AG10803 (cell line): ENCODE measurements at places on chromosomes 2 and 18.

- no peak for DNase-seq
Observed at GRCh38 chr2:125418483-125418882, 1237.5 kb upstream of the GYPC start.

DNA sequence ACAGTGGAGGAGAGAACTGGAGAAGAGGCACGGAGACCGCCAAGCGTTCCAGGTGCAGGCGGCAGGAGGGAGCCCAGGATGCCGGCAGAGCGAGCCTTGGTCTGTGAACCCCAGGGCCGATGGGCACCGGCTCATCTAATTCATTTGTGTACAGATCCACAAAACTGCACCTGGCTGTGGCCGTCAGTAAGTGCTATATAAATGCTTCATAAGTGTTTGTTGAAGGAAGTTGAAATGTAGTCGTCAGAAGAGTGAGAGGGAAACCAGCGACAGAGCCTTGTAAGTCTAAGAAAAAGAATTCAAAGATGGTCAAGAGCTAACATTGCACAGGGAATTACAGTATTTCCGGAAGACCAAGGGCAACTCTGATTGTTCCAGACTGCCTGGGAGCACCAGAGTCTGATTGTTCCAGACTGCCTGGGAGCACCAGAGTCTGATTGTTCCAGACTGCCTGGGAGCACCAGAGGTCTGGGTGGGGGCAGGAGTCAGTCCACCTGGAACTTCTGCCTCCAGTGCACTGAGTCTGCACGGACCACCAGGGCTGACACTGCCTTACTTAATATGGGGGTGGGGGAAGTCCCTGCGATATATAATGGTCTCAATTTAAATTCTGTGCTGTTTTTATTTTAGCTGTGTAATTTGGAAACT lies 112.3 kb downstream of the BCL2 start:
- no peak for DNase-seq

DNA sequence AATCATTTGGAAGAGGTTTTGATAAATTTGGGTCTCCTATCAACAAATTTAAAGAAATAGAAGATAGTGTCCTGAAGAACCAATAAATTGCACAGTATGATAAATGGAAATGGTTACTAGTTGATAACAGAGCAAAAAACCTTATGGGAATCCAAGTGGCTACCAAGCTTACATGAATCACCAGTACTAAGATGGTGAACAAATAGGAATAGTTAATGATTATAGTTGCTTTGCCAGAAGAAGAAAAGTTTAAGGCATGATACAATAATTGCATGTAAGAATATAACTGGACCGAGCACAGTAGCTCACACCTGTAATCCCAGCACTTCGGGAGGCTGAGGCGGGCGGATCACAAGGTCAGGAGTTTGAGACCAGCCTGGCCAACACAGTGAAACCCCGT lies 19.6 kb upstream of the INO80D start:
- no peak for DNase-seq

- peak; percentile 84 for DNase-seq
Observed at GRCh38 chr18:77191071-77191751, 58.4 kb upstream of the GALR1 start.

DNA sequence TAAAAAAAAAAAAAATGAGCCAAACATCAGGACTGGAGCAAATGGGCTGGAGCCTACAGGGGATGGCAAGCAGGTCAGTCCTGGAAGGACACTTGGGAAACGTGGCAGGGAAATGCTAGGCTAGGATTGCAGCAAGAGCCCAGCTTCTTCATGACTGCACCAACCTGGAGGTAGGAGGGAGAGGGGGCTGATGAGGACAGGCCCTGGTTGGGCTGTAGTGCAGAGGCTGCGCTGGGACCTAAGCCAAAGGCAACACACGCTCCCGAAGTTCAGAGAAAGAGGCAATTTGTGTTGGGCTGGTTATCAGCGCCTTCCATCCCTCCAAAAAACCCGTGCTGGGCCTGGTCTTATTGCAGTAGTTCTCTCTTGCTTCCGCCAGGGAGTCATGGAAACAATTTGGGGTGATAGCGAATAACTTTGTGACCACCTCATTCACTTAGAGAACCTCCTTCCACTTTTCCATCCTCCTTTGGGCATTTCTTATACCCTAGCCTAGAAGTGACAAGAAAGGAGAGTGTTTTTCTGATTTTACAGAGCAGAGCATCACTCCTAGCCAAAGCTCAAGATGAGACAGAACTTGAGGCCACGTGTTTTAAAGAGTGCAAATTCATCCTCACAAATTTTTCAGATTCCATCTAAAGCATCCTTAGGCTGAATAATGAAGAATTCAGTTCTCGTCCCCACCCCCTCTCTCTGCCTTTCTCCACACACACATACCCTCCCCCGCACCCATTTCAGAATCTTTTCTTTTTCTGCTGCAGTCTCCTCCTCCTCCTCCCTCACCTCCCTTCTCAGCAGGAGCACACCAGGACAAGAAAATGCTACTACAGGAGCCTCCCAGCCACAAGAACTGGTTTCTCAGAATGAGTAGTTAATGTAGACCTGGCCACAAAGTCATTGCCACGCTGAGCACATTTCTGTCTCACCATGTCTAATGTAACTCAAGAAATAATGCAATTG lies 82.5 kb upstream of the STPG4 start:
- DNase-seq, result peak; percentile 26

- DNase-seq, result peak; percentile 68
Observed at GRCh38 chr2:68936427-68936826, 16.3 kb downstream of the GKN2 start.

GRCh38 chr2:188675391-188676009 lies 298.7 kb upstream of the COL3A1 start:
- peak; percentile 46 for DNase-seq

- no peak for DNase-seq
Observed at GRCh38 chr2:1350111-1350510, 63.2 kb upstream of the TPO start.

DNA sequence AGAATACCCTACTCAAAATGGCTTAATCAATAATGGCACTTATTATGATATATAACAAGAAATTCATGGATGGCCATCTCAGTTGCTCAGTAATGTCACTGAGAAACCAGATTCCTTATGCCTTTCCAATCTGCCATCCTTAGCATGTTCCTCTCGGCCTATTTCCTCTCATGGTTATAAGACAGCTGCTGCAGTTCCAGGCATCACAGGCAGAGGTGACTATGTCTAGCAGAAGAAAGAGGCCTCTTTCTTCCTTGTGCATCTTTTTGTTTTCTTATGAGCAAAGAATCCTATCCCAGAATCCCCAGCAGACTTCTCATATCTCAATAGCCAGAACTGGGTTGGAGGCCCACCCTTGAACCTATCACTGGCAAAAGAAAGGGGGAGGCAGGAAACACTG lies 310.6 kb upstream of the SPRED2 start:
- no peak for DNase-seq

DNA sequence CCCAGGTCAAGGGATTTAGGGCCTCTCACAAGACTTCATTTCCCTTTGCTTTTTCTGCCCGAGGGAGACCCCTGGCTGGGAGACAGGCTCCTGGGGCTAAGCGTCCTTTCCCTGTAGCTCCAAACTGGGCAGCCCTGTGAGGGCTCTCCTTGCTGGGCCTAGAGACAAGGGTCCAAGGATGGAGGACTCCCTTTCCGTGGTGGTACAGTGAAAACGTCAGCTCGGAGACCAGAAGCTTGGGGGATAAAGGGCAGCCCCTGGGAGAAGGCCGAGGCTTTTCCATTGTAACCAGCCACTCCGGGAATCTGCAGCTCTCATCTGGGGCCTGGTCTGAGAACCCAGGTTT lies 2.3 kb downstream of the SIX2 start:
- DNase-seq, result no peak

GRCh38 chr18:23165271-23166068 lies 30.2 kb downstream of the CABLES1 start:
- no peak for DNase-seq

DNA sequence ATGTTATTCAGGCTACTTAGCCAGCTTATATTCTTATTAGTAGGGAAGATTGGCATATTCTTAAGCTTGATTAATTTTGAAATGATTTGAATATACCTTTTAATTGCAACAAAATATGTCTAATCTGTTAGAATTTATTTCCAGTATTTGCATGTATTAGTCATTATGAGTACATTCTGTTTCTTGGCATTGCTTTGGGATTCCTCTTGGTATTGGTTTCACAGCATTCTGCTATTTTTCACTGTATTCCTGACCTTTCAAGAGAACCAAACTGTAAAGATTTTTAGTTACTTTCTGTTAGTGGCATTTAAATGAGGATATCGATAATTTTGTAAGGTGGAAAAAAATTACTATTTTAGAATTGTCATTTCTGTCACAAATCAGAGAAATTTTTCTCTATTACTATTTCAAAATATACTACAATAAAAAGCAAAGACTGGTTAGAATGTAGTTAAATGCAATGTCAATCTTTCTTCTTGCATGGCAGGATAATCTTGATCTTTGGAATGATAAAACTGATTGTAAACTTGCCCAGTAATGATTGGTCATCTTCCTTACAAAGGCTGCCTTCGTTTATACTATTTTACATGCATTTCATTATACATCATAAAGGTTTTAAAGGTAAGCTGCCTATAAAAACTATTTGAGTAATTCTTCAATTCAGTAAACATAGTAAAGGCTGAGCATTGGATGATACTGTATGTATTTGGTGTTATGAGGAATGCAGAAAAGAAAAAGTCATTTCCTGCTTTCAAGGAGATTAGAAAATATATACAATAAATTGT lies 86.1 kb downstream of the SLC4A10 start:
- DNase-seq, result peak; percentile 13

DNA sequence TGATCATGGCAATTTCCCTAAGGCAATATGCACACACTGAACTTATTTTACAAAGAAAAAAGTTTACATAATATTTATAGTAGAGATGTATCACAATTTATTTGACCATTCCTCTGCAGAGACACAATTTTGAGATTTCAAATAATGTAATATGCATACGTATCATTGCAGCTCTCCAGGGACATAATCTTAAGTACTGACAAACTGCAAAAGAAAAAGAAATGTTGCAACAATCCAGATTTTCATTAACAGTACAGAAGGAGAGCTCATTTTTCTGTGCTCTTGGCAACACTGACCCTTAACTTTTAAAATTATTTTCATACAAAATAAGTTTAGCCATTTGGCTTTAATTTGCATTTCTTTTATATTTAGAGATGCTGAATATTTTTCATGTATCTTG lies 710.2 kb upstream of the SLC39A10 start:
- DNase-seq, result no peak

DNA sequence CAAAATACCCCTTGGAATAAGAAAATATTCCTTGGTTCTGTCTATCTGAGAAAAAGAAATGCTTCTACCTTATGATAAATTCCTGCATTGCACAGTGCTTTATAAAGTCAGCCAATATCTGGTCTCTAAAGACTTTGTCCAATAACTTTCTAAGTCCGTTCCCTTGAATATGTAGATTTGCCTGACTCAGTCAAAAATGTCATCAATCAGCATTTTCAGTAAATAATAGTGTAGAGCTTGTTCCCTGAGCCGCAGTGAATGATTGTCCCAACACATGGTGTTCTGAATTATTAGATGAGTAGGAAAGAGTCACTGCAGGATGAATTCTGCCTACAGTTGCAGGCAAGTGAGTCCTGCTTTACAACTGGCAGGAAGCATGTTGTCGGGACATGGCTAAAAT lies 316.8 kb upstream of the RBMS1 start:
- DNase-seq, result no peak

DNA sequence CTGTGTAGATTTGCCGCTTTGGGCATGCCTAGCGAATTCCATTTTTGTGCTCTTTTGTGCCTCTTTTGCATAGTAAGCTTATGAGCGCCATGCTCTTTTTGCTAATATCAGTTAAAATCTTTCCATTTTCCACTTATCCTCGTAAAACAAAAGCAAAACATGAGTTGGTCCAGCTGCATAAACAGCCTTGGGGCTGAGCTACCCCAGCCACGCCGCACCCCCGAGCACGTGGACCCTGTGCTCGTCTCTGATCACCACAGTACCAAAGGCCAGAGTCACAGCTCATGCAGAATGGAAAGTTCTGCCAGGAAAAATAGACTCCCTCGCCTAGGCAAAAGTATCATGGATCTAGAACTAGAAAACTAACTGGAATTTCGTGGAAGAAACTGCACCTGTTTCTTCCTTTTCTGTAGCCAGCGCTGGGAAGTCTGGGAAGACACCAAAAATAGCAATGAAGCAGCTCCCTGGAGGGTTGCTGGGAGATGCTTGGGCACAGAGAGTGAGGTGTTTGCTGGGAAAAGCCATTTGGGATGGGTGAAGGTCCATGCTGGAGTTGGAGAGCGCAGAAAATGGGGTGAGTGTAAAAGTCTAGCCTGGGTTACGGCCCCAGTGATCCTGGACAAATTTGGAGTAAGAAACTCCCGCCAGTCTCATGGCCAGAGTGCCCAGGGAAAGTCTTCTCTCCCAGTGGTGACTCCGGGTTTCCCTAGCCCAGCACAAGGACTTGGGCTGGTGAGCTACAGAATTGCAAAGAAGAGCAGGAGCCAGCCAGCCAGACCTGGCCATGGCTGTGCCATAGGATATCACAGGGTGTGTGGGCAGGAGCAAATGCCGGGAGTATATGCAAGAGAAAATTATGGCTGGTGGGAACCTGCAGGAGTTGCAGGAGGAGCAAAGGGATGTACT lies 218.4 kb downstream of the GBX2 start:
- DNase-seq, result no peak

GRCh38 chr2:83689402-83689801 lies 769.7 kb downstream of the SUCLG1 start:
- DNase-seq, result no peak

GRCh38 chr2:104481341-104481740 lies 372.6 kb upstream of the POU3F3 start:
- no peak for DNase-seq

DNA sequence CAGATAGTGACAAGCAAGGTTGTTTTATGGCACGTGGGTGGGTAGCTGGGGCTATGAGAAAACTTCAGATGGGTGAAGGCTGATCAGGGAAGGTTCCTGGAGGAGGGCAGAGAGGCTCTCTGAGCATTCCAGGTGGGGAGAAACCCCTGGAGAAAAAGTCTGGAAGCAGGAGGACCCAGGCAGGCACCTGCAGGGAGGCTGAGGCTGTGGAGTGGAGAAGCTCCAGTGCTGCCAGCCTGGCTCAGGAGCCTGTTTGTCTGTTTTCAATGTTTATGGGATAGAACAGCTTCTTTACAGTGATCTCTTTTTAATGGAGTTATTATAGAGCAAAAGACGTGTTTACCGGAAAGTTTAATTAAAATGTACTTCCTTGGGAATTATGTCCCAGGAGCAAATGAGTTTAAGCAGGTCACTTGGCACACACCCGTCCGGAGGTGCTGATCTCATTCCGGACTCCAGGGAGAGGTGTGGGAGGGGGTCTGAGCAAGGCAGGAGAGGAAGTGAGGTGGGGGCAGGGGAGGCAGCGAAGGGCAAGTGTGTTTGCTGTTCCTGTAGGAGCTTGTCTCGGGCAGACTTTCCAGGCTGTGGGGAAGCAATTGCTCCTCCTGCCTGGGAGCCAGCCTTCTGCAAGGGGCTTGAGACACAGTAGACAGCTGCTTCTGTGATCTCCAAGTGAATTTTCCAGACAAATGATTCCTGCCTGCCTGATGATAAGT lies 239.5 kb downstream of the MYCN start:
- DNase-seq, result no peak

DNA sequence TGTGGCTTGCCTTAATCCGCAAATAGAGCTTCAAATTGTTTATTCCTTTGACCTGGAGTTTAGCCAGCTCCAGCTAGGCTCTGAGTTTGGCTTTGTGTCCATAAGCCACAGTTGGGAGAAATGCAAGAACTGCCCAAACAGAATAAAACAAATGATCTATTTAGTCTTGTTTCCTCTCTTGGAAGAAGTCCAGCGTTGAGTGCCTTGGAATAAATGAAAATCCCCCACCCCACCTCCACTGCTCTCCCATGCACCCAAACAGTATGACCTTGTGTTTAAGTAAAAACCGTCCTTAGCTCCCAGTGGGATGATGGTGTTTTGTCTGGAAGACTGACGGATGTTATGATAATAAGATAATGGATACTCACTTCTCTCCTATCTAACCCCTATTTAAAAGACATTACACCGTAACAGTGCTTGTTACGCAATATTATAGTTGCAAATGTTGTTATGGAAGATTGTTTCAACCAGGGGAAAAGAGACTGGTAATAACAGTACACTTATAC lies 3.2 kb upstream of the SERPINE2 start:
- no peak for DNase-seq
